ENCODE measurements at places on chromosomes 16 and 17.

DNA sequence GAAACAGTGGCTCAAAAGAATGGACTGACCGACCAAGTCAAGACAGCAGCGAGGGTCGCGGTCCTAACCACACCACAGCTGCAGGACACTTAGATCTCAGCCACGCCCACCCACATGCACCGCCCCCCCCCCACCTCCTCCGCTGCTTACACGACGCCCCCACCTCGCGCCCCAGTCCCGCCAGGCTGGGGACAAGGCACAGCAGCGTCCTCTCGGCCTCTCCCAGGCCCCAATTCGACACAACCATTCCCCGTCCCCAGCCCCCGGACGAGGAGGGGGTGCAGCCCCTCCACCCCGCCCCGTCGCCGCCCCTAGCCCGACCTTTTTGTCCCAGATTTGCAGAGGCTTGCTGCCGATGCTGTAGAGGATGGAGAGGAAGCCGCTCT, 477 bp downstream of the CFAP20 start:
- DNase-seq: no peak

DNA sequence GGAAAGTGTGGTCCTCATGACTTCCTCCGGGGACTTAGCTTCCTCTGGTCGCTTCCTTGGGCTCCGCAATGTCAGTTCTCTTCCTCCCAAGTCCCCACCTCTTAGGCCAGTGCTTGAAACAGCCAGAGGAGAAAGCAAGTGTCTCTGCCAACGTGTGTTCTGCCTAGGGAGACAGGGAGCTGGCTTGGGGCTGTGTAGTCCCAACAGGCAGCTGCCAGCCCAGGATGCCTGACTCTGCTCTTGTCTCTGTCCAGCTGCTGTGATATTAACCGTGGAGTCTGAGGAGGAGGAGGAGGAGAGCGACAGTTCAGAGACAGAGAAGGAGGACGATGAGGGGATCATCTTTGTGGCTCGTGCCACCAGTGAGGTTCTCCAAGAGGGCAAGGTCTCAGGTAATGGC, 13.5 kb upstream of the PLEKHG4 start:
- DNase-seq: no peak

GRCh38 chr17:49180998-49181635, 29.3 kb downstream of the GNGT2 start:
- no peak for DNase-seq

DNA sequence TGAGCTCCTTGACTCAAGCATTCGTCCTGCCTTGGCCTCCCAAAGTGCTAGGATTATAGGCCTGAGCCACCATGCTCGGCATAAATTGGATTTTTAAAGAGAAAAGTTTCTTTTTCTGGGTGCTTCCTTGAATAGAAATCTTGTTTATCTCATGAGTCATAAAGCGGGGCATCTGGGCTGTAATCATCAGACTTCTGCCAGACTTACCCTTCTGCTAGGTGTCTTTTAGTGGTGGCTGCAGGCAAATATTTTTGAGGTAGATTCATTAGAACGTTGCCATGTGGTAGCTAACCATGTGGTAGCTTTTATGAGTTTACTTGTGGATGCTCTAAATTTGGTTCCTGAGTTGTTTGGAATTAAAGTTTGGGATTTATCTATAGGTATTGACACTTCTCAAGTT, 13.4 kb downstream of the PGS1 start:
- DNase-seq: no peak

DNA sequence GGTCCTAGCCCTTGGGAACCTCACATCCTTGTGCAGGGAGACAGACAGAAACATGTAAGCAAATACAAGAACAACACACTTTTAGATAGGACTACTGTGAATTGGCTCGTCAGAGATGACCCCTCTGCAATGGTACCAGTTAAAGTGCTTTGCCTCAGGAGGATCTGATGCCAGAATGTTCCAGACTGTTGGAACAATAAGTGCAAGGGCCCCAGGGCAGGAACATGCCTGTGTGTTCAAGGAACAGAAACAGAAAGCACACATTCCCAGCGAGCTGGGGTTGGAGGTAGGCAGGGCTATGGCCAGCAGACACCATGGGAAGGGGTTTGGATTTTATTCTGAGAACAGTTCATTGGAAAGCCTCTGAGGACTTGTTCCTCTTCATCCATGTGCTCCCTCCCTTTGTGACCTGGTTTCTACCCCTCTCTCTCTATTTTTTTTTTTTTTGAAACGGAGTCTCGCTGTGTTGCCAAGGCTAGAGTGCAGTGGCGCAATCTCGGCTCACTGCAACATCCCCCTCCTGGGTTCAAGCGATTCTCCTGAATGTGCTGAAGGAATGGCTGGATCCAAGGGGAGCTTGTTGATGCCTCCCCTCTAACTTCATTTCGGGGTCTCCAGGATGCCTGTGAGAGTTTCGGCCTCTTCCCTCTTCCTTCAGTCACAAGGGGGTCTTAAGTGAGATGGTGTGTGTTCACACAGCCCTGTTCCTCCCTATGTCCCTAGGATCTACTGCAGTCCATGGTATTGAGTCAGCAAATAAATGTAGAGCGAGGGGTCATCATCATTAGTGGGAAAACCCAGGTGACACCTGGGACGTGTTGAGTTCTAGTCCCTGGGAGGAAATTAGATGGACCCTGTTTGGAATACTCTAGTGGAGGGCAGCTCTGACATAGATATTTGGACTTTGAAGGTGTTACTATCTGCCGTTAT, 6.4 kb downstream of the STAT5A start:
- DNase-seq: no peak

DNA sequence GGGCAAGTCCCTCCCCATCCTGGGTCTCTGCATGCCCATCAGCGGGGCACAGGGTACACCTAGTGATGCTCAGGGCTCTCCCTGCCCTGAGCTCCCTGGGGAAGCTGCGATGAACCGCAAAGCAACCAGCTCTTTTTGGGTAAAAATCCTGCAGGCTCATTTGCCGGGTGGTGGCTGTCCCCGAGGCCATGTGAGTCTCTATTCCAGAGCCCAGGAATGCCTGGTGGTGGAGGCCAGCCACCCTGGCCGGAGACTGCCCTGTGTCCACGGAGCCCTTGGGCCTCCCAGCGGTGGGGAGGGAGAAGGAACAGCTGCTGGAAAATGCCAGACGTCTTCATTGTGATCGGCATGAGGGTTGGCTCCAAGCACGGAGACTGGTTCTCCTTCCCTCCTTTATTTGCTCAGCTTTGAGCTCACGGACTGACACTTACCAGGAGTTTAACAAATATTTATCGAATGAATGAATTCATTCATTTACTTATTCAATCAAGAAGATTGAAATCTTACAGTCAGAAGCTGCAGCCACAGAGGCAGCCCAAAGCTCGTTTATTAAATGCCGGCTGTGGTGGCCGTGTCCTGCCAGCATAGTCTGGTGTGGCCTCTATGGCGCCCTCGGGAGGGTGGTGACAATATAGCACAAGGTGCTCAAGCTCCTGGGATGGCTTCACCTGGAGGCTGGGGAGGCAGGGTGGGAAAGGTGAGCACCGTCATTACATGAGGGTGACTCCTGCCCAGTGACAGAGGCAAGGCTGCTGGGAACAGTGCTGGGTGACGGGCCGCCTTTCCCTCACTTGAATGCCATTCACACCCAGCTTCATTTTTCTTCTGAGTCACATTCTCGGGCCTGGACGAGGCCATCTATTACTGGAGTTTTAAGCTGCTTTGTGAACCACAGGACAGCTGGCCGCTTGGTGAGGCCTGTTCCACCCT, 31.1 kb upstream of the JPH3 start:
- peak; percentile 69 for DNase-seq

Data from upper lobe of left lung (tissue), 6 donors.